ENCODE measurements at places on chromosomes 6 and 20. TPM values are rescaled to one million over a fixed set of nuclear protein-coding genes. Genes with fewer than 3 reads are reported as not detected.

PGBD1 gene
- total RNA-seq: 2.2 TPM

FAXC gene
- 0.37 TPM for total RNA-seq

RUNX2 gene
- 12.7 TPM for total RNA-seq

C6orf163 gene
- 4.0 TPM for total RNA-seq

HLA-DRB5 gene
- total RNA-seq: 80.1 TPM
